SW 1271 (cell line): ENCODE measurements at places on chromosomes 13 and 19.

DNA sequence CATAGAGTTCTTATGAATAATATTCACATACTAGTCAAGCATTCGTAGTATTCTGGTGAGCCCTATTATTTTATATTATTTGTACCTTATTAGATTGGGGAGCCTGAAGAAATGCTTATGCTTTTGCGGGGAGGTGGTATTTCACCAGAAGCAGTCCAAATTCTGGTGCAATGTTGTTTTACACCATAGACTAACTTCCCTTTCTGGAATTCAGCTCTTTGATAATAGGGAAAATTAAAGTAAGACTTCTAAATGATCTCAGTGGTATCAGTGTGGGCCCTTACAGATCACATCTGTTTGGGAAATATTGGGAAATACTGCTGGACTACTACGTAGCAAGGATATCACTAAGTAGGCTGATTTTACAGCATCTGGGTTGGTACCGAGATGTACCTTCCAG, 34.2 kb downstream of the KCTD12 start:
- DNase-seq, result no peak

DNA sequence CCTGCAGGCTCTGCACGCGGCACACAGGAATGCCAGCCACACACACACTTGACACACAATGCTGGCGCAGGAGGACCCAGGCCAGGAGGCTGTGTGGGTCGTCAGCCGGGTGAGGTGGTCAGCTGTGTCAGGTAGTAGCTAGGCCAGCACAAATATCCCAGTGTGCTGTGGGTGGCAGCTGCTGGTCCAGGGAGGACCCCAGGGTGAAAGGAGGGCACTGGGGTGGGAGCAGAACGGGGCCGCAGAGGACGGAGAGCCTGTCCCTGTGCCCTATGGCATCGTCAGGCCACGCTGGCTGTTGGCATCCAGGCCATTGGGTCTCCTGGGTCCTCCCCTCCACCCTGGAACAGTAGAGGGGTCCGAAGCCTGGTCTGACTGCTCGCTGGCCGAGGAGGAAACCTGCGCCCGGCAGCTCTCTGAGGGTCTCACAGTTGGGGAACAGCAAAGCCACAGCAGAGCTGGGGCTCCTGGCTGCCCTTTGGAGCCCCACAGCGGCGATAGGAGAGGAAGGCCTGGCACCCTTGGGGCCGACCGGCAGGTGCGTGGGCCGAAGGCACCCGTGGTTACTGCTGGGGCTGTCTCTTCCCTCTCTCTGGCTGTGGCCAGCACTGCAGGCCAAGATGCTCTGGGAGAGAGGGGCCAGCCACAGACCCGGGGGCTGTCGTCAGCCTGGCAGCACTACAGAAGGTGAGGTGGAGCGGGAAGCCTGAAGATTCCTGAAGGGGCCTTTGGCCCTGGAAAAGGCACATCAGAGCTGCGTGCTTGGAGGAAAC, 27.3 kb downstream of the C13orf46 start:
- no peak for DNase-seq

- no peak for DNase-seq
Observed at GRCh38 chr19:13255041-13255718, 105.0 kb downstream of the IER2 start.

DNA sequence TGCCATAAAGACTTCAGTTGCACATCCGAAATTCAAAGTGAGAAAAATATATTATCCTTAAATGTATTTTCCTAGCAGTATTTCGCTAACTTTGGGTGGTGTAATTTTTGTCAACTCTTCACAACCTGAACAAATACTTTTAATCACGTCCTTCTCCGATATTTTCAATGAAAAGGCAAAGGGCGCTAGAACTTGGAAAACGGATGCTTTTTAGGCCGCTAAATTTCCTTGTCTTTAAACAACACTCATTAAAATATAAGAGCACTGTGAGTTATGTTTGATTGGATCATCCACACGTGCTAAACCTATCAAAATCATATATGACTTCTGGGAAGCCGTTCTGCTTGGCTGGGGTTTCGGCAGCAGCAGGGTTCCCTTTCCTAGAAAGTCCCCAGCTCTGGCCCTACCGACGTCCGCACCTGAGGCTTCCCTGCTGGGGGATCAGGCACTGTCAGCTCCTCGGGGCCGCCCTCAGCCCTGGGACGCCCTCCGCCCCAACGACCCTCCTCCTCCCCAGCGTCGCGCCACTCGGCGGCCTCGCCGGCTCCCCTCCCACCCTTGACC, 462 bp upstream of the MPHOSPH8 start:
- no peak for DNase-seq

GRCh38 chr19:17357724-17358123, 19.4 kb downstream of the PLVAP start:
- DNase-seq, result no peak

GRCh38 chr13:34254366-34254765, 436.4 kb downstream of the RFC3 start:
- no peak for DNase-seq

GRCh38 chr19:27889156-27889555, 1323.8 kb downstream of the UQCRFS1 start:
- no peak for DNase-seq

- no peak for DNase-seq
Observed at GRCh38 chr19:58429745-58430144, 10.2 kb downstream of the ZNF132 start.
